ENCODE measurements at places on chromosomes 16 and 17.

GRCh38 chr17:16140854-16141253 lies 74.5 kb downstream of the NCOR1 start:
- no peak for DNase-seq

DNA sequence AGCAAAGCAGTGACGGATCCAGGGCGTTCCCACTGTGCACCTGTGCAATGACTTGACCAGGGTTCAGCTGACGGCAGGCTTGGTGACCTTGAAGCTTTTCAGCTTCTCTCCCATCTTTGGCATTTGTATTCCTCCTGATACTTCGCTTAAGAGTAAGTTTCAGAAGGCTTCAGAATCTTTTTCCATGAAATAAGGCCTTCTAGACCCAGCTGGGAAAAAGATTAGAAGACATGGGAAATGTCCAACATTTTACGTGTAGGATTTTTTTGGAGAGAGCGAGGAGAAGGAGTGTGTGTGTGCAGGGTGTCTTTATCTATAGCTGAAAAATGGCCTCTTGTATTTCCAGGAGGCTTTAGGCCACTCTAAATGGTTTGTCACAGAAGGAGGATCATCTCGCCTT lies 104.1 kb downstream of the BANP start:
- no peak for DNase-seq

GRCh38 chr17:6303664-6304063 lies 131.3 kb downstream of the AIPL1 start:
- no peak for DNase-seq

DNA sequence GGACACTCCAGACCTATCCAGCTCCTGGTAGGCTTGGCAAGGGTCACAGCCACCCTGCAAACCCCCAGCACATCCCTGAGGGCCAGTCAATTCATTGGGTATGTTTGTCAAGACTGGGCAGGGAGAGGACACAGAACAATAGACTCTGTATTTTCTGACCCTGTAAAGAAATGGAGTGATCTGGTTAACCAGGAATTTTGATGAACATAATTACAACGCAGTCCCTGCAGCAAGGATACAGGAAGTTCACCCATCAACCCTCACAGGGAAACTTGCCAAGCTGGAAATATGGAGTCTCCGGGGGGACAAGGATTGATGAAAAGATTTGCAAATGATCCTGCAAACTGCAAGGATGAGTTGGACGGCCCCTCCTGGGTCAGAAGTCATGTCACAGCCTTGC lies 126.1 kb upstream of the RCVRN start:
- DNase-seq, result no peak

DNA sequence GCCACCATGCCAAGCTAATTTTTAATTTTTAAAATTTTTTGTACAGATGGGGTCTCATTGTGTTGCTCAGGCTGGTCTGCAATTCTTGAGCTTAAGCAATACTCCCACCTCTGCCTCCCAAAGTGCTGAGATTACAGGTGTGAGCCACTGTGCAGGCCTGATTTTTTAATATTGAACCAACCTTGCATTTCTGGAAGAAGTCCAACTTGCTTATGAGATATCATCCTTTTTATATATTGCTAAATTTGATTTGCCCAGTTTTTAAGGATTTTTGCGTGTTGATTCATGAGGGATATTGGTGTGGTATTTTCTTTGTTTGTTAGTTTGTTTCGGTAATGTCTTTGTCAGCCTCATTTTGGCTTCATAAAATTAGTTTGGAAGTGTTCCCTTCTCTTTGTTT lies 196.4 kb downstream of the SEC14L1 start:
- DNase-seq, result no peak

GRCh38 chr16:87344931-87345631 lies 27.9 kb upstream of the C16orf95 start:
- DNase-seq, result no peak

GRCh38 chr17:15999974-16000827 lies 577 bp downstream of the TTC19 start:
- peak; percentile 40 for DNase-seq

DNA sequence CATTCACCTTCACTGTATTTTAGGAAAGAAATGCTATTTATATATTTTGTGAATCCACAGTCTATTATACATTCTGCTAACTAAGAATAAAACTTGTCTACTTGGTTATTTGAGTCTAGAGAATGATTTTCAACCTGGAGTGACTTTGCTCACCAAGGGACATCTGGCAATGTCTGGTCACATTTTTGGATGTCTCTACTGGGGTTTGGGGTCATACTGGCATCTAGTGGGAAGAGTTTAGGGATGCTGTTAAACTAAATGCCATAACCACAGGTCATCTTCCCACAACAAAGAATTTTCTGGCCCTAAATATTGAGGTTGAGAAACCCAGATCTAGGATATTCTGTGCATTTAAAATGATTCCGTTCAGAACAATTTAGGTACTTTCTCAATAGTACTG lies 26.0 kb downstream of the KCNJ16 start:
- no peak for DNase-seq

DNA sequence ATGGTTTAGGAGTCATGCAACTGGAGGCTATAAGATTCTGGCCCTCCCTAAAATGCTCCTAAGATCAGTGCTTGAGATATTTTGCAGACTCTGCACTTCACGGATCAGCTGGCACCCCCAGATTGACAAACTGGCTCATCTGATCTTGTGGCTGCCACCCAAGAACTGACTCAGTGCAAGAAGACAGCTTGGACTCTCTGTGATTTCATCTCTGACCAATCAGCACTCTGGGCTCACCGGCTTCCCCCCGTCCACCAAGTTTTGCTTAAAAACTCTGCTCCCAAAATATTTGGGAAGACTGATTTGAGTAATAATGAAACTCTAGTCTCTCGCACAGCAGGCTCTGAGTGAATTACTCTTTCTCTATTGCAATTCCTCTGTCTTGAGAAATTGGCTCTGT lies 26.3 kb upstream of the CCL2 start:
- DNase-seq, result no peak

DNA sequence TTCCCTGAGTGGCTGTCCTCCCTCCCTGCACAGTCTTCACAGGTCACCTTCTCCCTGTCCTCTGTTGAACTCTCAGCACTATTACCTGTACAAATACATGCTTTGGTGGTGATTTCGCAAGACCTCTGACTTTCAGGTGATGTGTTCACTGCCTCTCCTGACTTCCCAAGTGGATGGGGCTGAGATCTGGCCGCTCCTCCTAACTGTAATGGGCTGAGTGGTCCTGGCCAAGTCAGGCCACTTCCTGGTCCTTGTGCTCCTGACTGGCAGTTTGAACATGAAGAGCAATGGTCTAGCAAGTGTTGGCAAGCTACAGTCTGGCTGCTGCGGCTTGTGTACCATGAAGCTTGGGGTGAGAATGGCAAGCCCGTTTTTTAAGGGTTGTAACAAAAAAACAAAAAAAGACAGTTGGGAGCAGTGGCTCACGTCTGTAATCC lies 11.7 kb upstream of the TMED6 start:
- DNase-seq, result no peak

GRCh38 chr16:31876951-31877828 lies 3.6 kb downstream of the ZNF267 start:
- DNase-seq, result no peak

- DNase-seq, result peak; percentile 36
These were observed 74.6 kb downstream of the KSR1 start for GRCh38 chr17:27530764-27531391.

- peak; percentile 81 for DNase-seq
These were observed at the start of gene RHOT1 for GRCh38 chr17:32142038-32142856. Gene RHOT1, plus strand, starts transcription at chr17:32142502. Its CDS starts 191 bp downstream, at chr17:32142693.

- no peak for DNase-seq
These were observed 60.2 kb downstream of the WWP2 start for GRCh38 chr16:69822174-69822935.

DNA sequence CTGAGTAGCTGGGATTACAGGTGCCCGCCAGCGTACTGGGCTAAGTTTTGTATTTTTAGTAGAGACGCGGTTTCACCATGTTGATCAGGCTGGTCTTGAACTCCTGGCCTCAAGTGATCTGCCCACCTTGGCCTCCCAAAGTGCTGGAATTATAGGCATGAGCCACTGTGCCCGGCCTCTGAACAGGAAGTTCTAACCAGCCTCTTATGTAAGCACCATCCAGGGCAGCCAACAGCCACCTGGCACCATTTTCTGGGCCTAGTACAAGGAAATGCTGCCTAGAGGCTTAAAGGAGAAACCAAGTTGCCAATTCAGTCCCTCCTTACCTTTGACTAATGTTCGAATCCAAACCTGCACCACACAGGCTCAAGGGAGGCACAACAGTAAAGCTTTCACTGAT lies 8.5 kb upstream of the SLC39A11 start:
- DNase-seq, result no peak

- no peak for DNase-seq
These were observed 265.9 kb downstream of the SLC39A11 start for GRCh38 chr17:72826602-72827001.

DNA sequence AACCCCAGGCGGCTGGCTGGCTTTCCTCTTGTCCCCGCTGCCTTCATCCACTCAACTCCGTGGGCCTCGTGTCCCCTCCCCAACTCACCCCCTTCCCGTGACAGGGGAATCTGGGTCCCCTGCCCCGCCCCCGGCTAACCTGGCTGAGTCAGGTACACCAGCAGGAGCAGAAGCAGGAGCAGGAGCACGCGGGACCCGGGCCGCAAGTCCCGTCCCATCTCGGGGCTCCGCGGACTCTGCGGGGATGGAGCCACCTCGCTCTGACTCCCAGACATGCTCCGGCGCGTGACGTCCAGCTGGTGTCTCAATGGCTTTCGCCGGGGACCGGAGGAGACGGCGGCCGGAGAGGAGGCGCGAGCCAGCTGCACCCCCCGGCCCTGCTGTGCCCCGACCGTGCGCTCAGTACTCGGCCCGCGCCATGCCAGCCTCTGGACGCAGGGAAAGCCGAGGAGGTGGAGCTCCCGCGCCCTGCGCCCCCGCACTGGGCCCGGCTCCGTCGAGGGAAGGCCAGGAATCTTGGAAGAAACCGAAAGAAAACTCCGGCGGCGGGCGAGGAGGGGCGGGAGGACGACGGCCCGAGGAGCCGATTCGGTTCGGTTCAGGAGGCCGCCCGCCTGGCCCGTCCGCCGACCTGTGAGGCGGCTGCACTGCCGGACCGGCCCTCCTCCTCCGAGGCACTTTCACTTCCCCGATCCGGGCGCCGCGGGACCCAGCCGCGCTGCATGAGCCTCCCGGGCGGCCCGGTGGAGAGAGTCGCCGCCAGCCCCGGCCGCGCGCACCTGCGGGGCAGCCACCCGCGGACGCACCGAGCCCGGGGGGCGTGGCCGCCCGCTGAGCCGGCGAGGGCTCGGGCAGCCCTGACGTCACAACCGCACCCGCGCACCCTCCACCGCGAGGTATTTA lies at the start of the genes CXCL16 and ZMYND15:
CXCL16 (minus strand) TSS at position 807 of the 903 bp plus-strand sequence; CDS start at position 218, 589 bp downstream.
ZMYND15 (plus strand) TSS at position 712 of the 903 bp plus-strand sequence. CDS start 716 bp downstream, outside the sequence.
- peak; percentile 37 for DNase-seq

GRCh38 chr17:15168379-15168778 lies 96.7 kb downstream of the PMP22 start:
- DNase-seq, result no peak

GRCh38 chr17:63250830-63251229 lies 195.3 kb downstream of the CYB561 start:
- peak; percentile 36 for DNase-seq

- no peak for DNase-seq
These were observed 96.3 kb downstream of the CYLD start for GRCh38 chr16:50838165-50838564.

GRCh38 chr17:38564869-38565268 lies 40.9 kb downstream of the SRCIN1 start:
- no peak for DNase-seq

DNA sequence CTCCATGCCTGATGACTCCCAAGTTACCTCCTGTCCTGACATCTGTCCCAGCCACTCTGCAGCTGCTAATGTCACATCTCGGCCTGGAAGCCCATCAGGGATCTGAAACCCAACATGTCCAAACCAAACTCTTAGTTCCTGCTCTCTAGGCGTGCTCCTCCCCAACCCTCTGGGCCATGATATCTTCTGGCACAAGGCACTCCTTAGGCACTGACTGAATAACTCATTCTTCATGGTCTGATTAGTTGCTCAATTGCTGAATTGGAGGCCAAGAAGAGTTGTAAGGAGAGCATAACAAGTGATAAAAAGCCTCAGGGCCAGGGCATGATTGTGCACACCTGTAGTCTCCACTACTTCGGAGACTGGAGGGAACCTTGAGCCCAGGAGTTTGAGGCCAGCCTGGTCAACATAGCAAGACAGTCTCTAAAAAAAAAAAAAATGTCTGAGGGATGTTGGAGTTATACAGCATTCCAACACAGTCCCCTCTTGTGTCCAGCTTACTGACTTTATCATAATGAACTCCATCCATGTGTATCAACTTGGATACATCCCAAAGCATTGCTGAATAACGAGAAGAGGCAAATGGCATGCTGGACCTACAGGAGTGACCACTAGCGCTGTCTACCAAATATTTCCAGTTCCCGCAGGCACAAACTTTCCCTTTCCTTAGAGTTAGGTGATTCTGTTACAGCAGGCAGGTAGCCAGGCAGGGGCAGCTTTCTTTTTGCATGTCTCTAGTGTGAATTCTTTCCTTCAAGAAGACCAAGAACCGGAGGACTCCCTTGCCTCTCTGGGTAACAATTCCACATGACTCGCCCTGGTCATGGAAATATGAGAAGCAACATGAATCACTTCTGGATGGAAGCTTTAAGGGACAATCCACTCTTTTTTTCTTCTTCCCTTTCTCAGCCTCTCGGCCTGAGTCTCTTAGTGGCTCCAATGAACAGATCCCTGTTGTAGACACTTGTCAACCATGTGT lies 18.1 kb upstream of the SHCBP1 start:
- no peak for DNase-seq

GRCh38 chr17:42536372-42537155 lies 523 bp downstream of the NAGLU start:
- DNase-seq, result peak; percentile 67

DNA sequence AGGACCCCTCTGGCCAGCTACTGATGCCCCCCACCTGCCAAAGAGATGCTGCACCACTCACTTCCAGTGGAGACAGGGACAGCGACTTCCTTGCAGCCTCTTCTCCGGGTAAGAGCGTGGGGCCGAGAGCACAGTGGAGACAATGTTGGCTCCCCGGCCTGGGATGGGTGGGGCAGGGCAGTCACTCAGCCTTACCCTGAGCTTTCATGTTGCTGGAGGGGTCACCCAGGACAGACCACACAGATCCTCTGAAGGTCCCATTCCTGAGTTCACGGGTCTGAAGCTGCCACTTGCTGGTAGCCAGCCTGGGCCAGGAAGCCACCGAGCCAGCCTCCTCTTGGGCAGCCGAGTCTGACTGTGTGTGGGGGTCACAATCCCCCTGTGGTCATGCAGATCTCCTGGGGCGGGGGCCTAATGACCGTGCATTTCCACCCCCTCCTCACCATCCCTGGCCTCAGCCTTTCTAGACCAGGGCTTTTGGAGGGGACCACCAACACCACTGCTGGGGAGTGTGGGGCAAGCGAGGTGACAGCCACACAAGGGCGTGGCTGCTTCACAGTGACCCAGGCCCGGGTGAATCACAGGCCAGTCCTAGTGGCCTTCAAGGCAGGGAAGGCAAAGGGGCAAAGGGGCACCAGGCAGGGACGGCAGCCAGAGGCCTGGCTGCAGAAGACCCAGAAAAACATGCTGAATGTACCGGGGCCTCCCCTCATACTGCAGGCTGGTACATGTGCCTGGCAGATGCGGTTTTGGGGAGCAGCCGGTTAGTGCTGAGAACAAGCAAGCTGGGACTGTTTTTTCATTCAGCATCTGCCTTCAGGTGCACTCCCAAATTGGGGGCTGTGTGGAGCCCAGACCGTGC lies 10.4 kb downstream of the TAF1C start:
- no peak for DNase-seq

GRCh38 chr17:43949781-43950180 lies 4.0 kb downstream of the PYY start:
- no peak for DNase-seq
